Stimulated activated CD4-positive, alpha-beta T cell treated with anti-CD3 and anti-CD28 coated beads, TNF-alpha, amount 100 ng/mL, for 24 hours (primary cell): ENCODE measurements at places on chromosomes 7 and 10.

GRCh38 chr7:80681272-80681885 lies 42.9 kb downstream of the CD36 start:
- no peak for DNase-seq

DNA sequence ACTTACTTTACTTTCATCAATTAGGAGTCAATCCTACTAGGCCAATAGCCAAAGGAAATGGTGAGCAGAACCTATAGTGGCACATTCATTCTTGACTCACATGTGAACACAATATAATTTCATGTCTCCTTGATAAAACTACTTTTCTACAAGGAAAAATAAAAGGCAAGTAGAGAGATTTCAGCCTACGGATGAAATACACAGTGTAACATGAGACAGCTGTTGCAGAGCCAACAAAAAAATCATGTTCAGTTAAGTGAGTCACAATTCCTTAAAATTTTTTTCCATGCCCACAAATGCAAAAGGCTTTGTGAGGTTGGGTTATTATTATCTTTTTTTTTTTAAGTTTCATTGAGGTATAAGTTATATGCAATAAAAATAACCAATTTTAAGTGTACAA lies 54.8 kb downstream of the GPR141 start:
- no peak for DNase-seq

DNA sequence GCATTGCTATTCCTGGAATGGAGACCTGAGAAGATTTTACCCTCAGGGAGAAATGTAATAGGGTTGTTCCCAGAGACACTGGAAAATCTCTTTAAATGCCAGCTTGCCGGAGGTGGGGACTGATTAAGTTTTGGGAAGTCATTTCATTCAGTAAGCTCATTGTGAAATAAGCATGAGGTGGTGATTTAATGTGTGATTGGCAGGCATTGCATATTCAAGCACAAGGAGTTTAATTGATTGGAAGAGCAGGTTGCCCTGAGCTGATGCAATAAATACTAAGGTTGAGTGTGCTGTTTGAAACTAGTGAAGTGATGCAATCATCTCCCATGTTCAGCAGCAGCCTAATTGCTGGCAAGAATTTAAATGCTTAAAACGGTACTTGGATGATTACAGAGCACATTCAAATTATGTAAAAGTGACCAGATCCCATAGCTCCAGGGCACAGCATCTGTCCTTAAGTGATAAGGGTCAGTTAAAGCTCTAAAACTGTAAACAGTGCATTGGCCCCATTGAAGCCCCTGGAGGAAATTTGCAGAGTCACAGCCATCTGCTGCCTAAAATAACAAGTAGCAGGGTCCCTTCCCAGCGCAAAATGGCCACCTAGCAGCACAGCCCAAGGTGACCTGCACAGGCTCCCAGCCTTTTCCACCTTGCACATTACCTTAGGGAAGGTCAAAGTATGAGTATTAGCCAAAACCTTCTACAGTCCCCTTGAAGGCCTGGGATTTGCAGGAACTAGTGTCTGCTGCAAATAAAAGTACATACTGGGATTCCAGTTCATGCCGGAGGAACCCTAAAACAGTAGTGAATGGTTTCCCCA lies 92.1 kb downstream of the CCDC71L start:
- no peak for DNase-seq

GRCh38 chr10:18094793-18095192 lies 45.4 kb upstream of the CACNB2 start:
- no peak for DNase-seq

GRCh38 chr7:1228545-1229201 lies 4.0 kb upstream of the UNCX start:
- no peak for DNase-seq

DNA sequence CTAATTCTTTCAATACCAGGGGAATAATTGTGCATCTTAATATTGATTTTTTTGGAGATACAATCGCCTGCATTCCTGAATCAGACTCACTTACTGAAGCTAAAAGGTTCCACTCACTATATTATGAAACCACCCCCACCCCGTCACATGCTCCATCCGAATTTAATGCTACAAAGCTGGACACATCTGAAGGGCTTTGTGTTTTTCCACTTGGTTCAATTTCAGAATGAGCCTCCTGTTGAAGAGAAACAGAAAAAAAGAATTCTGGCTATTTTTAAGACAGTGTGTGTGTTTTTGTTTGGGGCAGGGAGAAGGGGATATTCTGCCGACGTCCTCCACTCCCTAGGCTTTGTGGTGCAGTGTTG lies 165.5 kb upstream of the TBX20 start:
- no peak for DNase-seq

GRCh38 chr10:7475939-7476338 lies 65.1 kb upstream of the SFMBT2 start:
- no peak for DNase-seq
